ENCODE measurements at places on chromosomes 1 and 21. TPM values are rescaled to one million over a fixed set of nuclear protein-coding genes. Genes with fewer than 3 reads are reported as not detected.

DNA sequence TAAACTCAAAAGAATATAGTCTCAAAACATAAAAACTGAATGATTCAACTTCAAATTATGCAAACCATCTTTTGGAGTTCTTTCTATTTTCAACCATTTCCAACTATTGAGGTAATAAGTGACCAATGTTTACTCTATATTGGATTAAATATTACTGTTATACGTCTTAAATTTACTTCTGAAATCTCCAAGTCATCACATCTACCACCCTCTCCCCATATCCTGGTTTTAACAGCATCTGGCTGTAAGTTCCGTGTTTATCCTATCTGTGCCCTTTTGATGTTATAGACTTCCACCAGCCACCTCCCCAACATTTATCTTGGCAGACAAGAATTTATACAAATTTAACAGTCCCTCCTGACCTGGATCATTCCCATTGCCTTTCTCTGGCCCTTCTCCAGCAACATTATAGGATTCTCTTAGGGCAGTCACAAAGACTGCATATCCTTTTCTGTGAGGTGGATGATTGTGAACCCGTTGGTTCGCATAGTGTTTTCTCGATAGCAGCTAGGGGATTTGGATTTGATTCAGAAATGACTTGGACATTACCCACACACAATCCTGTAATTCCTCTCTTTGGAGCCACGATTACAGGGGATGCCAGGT lies 313.4 kb upstream of the FMN2 start:
- H3K36me3 ChIP-seq: no peaks in the 10 kb centered on the region
- no peak overlapping the region for H3K4me3 ChIP-seq
- DNase-seq: no peak
- H3K27ac ChIP-seq: no peak overlapping the region
- no peaks in the 10 kb centered on the region for H3K4me1 ChIP-seq

CLCA4 gene
- total RNA-seq: not detected

- H3K27me3 ChIP-seq: no peaks in the 10 kb centered on the region
- no peak overlapping the region for H3K4me3 ChIP-seq
- no peak for DNase-seq
- H3K36me3 ChIP-seq: no peaks in the 10 kb centered on the region
Measured at GRCh38 chr1:37415611-37416244, 58.7 kb upstream of the ZC3H12A start.

DNA sequence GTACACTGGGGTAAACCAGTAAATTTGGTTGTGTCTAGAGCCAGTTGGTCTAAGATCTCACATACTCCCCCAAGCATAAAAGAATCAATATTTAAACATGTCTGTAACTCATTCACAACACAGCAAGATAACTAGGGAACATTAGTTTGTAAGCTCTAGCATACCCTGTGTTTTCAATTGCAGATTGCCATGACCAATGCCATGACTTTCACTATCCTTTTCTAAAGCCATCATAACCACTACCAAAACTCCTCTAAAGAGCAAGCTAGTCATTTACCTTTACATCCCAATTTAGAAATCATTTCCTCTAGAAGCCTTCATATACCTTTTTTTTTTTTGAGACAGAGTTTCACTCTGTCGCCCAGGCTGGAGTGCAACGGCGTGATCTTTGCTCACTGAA lies 56.5 kb upstream of the PLA2G4A start:
- H3K27me3 ChIP-seq: no peaks in the 10 kb centered on the region
- no peak overlapping the region for H3K27ac ChIP-seq
- H3K4me1 ChIP-seq: no peaks in the 10 kb centered on the region
- H3K4me3 ChIP-seq: no peak overlapping the region
- no peaks in the 10 kb centered on the region for H3K36me3 ChIP-seq
- DNase-seq: no peak

DNA sequence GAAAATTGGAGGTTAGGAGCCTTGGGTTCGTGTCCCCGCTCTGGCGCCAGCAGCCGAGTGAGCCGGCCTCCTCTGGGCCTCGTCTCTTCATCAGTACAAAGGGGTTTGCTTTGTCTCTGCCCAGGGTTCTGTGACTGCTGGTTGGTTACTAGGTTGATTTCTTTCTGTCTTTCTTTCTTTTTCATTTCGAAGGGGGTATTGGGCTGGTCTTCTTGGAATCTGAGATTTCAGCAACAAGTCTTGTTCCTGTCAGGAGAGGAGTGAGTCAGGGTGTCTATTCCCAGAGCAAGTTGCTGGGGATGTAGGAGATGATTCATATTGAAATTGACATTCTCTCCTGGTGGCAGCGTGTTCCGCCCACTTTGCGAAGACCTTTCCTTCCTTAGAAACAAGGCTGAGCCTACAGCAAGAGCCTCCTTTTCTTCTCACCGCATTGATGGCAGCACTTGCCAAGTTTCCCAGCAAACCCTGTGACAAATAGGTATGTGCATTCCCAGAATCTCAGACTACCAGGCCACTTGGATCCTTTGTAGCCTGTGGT lies 79.2 kb downstream of the MAN1C1 start:
- no peaks in the 10 kb centered on the region for H3K36me3 ChIP-seq
- H3K27ac ChIP-seq: peak overlapping the region; percentile 80
- no peaks in the 10 kb centered on the region for H3K27me3 ChIP-seq
- peak; percentile 55 for DNase-seq

RHD gene
- total RNA-seq: 0.12 TPM

SCAMP3 gene
- 54.4 TPM for total RNA-seq

TRAF3IP3 gene
- total RNA-seq: 2.0 TPM

PROK1 gene
- 0.15 TPM for total RNA-seq

DNA sequence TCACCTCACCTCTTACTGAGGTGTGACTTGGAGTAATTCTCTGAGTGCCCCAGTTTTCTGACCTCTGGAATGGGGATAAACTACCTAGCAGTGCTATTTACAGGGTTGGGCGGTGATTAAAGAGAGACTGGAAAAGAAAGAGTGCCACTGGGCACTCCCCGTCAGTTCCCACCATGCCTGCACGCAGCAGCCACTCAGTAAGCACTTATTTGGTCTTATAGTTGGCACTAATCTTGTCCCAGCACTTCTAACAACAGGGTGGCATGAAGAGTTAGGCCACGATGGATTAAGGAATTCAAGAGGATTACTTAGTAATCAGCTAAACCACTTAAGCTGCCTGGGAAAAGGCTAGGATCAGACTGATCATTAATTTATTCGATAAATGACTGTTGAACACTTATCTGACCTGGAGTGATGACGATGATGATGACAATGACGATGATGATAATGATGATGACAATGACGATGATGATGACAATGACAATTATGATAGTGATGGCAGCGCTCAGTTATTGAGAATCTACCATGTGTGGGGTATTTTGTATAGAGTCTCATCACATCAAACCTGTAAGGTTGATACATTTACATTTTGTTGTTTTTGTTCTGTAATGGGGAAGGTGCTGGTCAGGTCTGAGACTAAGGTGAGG lies 5.4 kb downstream of the CITED4 start:
- H3K36me3 ChIP-seq: no peaks in the 10 kb centered on the region
- no peak overlapping the region for H3K4me3 ChIP-seq
- no peak overlapping the region for H3K27ac ChIP-seq
- no peak for DNase-seq

- no peak for DNase-seq
- peaks cover 5% of the 10 kb centered on the region for H3K4me1 ChIP-seq
- no peaks in the 10 kb centered on the region for H3K36me3 ChIP-seq
- H3K27me3 ChIP-seq: no peaks in the 10 kb centered on the region
- H3K27ac ChIP-seq: no peak overlapping the region
- no peak overlapping the region for H3K4me3 ChIP-seq
Measured at GRCh38 chr1:41325801-41326200, 35.4 kb upstream of the FOXO6 start.

DNA sequence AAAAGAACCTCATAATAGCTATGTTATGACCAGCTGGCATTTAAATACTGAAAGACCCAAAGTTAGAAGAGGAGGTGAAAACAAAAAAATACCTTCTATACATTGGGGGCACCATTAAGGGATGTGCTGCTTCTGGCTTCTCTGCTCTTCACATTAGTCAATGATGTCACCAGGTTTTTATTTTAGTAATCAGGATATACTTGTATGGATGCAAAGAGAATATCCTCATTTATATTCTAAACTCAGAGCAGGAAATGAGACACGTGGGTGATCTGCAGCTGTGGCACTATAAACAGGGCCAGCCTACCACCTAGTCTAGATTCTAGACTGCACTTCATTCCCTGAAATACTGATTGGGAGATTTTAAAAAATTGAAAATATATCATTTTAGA lies 51.2 kb downstream of the WLS start:
- peaks cover 12% of the 10 kb centered on the region for H3K4me1 ChIP-seq
- H3K27ac ChIP-seq: no peak overlapping the region
- no peak for DNase-seq
- no peaks in the 10 kb centered on the region for H3K27me3 ChIP-seq
- H3K36me3 ChIP-seq: no peaks in the 10 kb centered on the region

OVAAL gene
- not detected for total RNA-seq

KCNT2 gene
- total RNA-seq: 0.12 TPM

SMYD3 gene
- 4.9 TPM for total RNA-seq

- no peaks in the 10 kb centered on the region for H3K27me3 ChIP-seq
- DNase-seq: no peak
- H3K4me3 ChIP-seq: no peak overlapping the region
Measured at GRCh38 chr1:19080721-19081120, 124.2 kb upstream of the IFFO2 start.

- no peak overlapping the region for H3K4me3 ChIP-seq
- DNase-seq: no peak
- peaks cover 5% of the 10 kb centered on the region for H3K4me1 ChIP-seq
- no peak overlapping the region for H3K27ac ChIP-seq
- no peaks in the 10 kb centered on the region for H3K27me3 ChIP-seq
- H3K36me3 ChIP-seq: peaks cover 16% of the 10 kb centered on the region
Measured at GRCh38 chr1:28326984-28327383, 1.9 kb upstream of the MED18 start.
